KBM-7 (cell line): ENCODE measurements at places on chromosomes 13 and 19.

DNA sequence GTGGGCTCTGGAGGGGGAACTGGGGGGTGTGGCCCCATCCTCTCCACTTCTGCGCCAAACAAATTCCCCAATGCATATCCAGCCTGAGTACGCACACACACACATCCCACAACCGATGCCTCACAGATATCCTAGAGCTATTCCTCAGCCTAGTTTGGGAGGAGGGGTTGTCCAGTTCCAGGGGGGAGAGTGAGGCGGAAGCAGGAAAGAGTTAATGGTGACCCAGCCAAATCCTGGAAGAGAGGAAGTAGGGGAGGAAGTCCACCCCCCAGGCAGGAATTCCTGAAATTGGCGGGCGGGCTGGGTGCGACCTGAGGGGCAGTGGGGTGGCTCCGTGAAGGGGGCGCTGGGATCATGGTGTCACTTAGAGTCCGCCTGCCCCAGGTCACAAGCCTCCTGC lies 897 bp downstream of the GPR4 start:
- no peak for DNase-seq

DNA sequence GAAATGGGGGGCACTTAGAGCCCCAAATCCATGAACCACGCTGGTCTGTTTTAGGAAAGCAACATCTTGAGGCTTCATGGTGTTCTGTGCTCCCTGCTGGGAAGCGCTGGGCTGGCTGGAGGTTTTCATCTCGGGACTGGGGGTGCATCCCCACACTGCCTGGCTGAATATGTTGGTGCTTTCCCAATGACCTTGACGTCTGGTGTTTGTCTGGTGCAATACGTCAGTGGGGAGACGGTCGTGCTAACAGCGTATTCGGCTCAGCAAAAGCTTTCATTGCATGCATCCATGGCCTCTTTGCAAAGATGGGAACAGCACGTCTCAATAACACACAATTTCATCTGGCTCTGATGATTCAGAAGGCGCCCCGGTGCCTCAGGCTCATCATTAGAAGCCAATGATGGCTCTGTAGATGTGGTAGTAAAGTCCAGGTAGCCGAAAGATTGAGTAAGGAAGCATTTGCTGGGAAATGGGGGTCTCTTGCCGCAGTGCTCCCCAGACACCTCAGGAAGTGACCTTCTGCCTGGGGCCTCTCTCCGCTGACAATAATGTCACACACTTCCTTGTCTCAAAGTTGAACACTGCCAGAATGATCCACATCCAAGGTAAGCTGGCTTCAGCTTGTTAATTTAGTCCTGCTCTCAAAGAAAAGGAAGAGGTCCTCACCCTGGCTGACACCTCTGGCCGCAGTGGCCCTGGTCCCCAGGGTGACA lies 97.7 kb downstream of the ING1 start:
- no peak for DNase-seq

DNA sequence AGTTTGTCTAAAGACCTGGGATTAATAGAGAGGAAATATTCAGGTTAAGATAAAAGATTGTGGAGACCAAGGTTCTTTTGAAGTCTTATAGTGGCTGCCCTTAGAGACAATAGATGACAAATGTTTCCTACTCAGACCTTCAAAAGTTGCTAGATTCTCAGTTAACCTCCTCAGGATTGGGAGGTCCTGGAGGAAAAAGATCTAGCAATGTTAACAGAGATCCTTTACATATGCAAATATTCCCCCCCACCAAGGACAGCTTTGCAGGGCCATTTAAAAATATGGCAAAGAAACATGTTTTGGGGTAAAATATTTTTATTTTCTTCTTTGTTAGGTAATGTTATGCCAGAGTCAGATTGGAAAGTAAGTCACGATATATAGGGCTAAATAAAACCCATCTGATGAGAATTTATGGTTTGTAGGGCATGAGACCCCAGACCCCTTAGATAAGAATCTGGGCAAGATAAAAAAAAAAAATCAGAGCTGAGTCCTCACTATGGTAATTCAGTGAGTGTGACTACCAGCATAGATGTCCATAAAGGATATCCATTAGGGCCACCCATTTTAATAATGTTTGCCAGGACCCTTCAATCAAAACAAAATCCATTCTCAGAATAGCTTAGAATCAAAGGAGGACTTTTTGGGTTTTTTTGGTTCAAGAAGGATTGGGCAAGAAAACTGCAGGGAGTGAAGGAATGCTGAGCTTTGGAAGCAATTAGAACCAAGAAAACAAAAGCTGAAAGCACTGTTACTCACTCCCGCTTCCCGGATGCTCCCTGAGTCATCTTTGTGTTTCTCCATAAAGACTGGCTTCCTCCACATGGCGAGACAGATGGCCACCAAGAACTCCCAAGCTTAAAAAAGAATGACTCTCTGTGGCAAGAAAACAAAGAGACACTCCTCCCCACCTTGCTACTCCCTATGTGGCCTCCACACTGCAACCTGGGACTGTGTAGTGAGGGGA lies 28.2 kb downstream of the VSTM1 start:
- DNase-seq: no peak

- DNase-seq: no peak
These were observed 24.4 kb downstream of the IL17D start for GRCh38 chr13:20727856-20728255.

DNA sequence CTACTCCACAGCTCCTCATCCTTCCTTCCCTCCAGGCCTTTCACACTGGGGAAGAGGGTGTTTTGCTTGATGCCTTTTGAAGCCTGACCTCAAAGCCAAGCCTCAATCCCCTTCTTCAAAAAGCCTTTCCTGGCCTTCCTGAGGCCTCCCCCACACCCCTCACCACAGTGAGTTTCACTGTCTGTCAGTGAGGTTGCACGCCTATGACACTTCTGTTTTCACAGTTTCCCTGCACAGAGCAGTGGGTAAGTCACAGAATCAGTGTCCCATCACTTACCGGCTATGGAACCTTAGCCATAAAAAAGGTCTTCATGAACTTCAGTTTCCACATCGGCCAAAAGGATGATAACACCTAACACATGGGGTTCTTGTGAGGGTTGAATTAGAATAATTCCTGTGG lies 371.4 kb downstream of the UQCRFS1 start:
- DNase-seq: no peak

DNA sequence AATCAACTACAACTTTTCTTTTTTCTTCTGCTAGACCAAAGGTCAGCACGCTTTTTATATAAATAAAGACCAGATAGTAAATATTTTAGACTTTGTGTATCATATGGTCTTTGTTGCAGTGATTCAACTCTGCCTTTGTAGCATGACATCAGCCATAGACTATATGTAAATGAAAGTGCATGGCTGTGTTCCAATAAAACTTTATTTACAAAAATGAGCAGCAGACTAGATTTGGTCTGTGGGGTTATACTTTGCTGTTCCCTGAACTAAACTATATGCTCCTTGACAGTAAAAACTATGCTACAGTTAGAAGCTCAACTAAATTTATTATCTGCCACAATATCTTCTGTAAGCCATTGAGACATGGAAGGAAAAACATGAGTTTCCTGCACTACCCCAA lies 100.0 kb downstream of the RNASEH2B start:
- DNase-seq: no peak

DNA sequence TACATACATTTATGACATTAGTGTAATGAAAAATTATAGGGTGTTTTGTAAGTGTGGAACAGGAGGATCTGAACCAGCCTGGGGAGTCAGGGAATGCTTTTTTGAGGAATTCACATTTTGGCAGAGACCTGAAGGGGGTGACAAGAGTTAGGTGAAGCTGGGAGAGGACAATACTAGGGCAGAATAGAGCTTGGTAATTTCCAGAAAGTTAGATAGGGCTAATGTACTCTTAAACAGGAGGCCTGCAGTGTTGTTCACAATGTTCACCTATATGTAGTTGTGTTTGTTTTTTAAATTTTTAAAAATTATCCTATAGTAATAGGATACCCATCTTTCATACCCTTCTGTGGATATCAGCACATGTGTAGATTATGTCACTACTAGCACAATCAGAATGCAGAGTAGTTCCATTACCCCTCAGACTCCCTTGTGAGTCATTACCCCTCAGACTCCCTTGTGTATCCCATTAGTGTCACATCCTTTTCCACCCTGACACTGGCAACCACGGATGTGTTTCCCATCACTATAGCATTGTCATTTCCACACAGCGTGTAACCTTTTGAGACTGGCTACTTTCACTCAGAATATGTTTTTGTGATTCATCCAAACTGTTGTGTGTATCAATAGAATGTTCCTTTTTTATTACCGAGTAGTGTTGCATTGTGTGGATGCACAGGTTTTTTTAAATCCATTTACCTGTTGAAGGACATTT lies 43.1 kb downstream of the PCCA start:
- peak; percentile 7 for DNase-seq

- no peak for DNase-seq
These were observed 72.5 kb downstream of the FREM2 start for GRCh38 chr13:38759390-38759789.

- no peak for DNase-seq
These were observed 96.3 kb downstream of the GPR12 start for GRCh38 chr13:26664286-26664685.

GRCh38 chr19:913080-913748 lies at the start of gene R3HDM4:
Gene R3HDM4 (minus strand): TSS chr19:913219. CDS start chr19:913157, 62 bp downstream.
- DNase-seq: no peak

DNA sequence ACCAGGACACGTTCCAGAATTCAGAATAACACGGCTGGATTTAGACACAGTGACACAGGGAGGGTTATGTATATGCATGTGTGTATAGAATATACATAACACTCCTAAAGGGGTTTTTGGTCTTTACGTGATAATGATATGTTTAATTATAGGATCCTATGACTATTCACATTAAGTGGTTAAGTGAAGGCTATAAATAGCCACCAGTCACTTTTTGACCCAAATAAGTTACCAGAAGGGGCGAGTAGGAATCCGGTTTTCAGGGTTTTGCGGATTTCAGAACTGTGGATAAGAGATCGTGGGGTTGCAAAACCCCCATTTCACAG lies 6.9 kb downstream of the ANGPTL6 start:
- no peak for DNase-seq

DNA sequence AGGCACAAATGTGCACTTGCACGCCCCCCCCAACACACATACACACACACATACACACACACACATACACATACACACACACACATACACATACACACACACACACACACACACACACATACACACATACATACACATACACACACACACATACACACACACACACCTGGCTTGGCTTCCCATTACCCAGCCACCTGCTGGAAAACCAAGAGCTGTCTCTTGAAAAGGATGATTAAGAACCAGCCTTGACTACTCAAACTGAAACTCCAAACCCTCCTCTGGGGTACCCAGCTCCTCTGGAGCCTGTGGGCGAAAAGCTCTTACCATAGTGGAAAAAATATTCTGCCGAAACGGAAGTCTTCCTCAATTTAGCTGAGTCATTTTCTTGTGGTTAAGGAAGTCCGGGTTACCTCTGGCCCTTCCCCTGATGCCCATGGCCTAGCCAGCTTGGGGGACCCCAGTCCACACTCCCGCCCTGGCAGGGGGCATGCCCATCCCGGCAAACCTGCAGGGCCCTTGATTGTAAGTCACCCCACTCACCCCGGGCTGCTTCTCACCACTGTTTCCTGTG lies 21.9 kb downstream of the CEBPA start:
- peak; percentile 47 for DNase-seq

DNA sequence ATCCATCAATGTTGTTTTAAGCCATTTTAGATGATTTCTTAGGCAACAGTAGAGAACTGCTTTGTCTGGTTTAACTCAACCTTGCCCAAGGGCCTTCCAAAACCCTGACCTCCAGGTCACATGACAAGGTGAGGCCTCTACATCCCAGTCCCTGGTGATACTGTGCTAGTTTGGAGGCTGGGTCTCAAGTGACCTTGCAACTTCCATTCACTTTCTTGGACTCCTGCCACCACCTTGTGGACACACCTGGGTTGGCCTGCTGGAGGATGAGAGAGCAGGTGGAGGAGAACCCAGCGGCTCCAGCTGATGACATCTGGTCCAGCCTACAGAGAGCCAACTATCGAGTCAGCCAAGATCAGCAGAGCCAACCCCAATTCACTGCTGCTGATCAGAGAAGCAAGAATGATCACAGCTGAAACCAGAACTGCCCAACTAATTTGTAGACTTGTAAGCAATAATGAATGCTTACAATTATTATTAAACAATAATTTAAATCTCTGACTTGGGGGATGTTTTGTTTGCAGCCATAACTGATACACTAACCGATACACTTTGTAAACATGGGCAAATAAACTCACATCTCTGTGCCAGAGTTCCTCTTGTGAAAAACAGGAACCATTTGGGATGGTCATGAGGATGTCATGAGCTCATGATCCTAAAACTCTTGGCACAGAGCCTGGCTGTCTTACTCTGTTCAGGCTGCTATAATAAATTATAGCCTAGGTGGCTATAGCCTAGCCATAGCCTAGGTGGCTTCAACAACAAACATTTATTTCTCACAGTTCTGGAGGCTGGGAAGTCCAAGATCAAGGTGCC lies 11.5 kb downstream of the FAM187B start:
- DNase-seq: peak; percentile 54

GRCh38 chr13:30905932-30906383 lies at the start of gene MEDAG:
Gene MEDAG (plus strand): TSS chr13:30906271. CDS start chr13:30906516, 245 bp downstream.
- no peak for DNase-seq

DNA sequence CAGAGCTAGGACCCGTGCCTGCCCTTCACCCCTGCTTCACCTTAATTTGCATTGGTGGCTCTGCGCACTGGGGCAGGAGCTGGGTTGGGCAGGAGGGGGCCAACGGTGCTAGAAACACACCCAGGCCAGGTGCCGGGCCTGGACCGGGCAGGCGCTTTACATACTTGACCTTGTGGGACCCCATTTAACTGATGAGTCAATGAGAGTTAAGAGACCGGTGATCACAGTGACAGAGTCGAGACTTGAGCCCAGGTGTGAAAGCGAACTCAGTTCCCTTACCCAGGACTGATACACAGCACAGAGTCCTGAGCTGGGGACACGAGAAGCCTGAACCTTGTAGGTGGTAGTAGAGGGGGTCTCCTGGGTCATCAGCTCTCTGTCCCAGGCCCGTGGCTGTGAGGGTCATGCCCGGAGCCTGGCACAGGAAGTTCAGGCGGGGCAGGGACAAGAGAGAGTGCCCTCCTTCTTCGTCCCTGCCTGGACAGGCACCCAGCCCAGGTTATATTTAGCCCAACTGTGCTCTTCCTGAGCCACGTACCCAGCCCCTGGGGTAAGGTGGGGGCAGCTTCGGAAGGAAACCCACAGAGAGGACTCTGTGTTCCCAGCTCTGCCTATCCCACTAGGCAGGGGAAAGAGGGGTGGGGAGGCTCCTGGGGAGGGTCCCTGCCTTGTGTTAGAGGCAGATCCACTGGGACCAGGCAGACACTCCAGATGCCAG lies 1.9 kb downstream of the PRX start:
- no peak for DNase-seq
